ENCODE measurements at places on chromosomes 2 and 18.

- DNase-seq, result no peak
These were observed 7.2 kb downstream of the SMYD1 start for GRCh38 chr2:88074854-88075292.

DNA sequence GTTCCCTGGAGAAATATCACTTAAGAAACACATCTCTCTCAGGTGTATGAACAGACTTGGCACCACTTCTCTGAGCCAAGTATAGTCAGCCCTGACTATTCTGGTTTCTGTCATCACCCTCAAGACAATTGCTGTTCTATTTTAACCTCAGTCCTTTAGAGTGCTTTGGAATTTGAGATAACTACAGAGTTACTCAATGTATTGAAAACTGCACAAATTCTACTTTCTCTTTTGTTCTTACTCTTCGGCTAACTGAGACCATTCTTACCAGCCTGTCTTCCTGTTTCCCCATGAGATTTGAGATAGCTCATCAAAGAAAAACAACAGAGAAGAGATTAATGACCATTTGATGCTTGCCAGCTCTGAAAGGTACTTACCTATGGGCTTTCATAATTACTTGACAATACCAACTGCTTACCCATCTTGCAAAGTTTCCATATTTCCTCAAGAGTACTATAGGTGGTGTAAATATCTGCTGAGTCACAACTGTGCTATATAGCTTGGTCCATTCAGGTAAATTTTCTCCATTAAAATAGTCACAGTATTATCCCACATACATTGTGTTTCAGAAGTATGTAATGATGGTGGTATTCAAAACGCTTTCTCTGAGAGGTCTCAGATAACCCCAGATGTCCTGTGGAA lies 467.5 kb upstream of the CHST9 start:
- DNase-seq, result no peak

GRCh38 chr2:61604433-61604832 lies 66.3 kb upstream of the XPO1 start:
- DNase-seq, result no peak

- no peak for DNase-seq
These were observed 118.5 kb upstream of the HDAC4 start for GRCh38 chr2:239519089-239519920.

GRCh38 chr18:34042423-34043146 lies 182.1 kb downstream of the NOL4 start:
- DNase-seq, result no peak

GRCh38 chr18:50674307-50674980 lies 114.6 kb downstream of the MAPK4 start:
- no peak for DNase-seq

GRCh38 chr2:211822686-211823335 lies 715.8 kb downstream of the ERBB4 start:
- no peak for DNase-seq

DNA sequence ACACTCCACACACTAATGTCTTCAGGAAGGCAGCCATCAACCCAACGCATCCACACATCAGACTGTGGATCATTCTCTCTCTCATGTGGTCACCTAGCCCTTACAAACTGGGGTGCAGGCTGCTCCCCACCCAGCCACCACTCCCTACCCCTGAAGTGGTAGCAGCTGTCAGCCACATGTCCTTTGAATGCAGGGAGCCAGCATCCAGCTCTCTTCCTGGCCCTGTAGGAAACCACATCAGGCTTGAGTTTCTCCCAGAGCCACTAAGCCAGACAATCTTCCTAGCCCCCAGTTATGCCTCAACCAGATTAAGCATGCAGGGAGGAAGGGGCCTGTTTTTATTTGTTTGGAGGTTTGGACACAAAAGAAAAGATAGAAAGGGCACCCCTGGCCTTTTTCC lies 52.8 kb upstream of the SPP2 start:
- no peak for DNase-seq

- no peak for DNase-seq
These were observed 26.9 kb downstream of the KLHL29 start for GRCh38 chr2:23411752-23412431.

- DNase-seq, result no peak
These were observed 32.2 kb upstream of the RBM44 start for GRCh38 chr2:237766340-237766739.

GRCh38 chr18:70059684-70060083 lies 112.0 kb upstream of the CD226 start:
- no peak for DNase-seq

GRCh38 chr18:5997361-5997760 lies 102.0 kb upstream of the TMEM200C start:
- DNase-seq, result no peak

DNA sequence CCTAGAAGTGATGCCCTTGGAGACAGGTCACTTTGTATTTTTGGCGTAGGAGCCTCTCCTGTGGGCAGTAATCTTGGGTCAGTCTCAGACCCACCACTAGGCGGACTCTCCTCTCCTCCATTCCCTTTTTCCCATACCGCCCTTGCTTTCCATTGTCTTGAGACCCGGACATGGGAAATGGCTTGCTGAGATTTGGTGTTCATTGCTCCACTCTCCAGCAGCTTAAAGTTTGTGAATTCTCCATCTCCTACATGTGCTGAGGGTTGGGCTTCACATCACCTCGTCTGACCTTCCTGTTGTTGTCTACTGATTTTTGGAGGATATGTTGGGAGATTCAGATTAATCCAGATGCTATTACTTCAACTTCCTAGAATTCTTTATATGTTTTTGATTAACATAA lies 159.2 kb upstream of the RAB12 start:
- no peak for DNase-seq

- DNase-seq, result no peak
These were observed 133.1 kb downstream of the TTN start for GRCh38 chr2:178674122-178674521.

GRCh38 chr2:3154146-3154545 lies 223.5 kb downstream of the EIPR1 start:
- no peak for DNase-seq

DNA sequence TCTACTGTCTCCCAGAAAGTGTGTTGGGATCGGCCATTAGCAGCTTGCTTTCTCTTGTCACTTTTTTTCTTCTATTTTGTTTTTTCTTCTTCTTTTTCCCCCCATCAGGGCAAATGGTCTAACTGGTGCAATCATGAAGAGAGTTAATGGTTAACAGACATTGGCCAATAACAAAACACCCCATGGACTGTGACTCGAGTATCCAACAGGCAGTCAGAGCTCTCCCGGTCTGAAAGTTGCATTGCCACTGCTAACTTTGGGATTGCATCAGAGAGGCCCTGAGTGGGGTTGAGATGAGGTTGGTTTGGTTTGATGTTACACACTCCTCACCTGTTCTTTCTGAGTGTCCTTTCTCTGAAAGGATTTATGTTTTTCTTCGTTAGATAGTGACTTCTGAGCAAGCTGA lies 12.9 kb upstream of the SNORC start:
- DNase-seq, result no peak

DNA sequence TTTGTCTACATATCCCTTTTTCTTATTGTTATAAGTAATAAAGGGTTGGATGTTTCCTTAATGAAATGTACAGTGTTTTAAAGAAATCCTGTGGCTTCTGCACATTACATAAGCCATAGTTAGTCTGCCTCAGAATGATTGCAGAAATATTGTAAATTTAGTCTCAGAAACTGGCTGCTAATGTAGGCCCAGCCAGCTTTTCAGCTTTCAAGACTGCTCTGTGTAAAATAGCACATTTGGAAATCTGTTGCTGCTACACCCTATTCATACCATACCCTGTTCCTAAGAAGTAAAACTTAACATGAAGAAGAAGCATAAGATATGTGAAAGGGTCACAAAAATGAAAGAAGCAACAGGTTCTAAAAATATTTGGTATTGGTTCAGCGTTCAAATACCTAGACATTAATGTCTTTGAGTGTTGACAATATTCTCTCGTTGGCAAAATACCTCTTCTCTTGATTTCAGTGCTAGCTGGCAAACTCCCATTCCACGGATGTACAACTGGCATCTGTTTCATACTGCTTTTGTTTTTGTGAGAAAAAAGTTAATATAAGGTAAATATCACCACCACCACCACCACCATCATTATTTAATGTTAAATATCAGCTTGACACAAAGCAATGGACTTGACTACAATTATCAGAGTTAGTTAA lies 19.2 kb upstream of the NCKAP1 start:
- no peak for DNase-seq

Measured in stimulated activated CD8-positive, alpha-beta memory T cell treated with anti-CD3 and anti-CD28 coated beads, Interleukin-4, amount 100 ng/mL, for 1 hour (primary cell).